ENCODE measurements at places on chromosomes 6 and 20.

DNA sequence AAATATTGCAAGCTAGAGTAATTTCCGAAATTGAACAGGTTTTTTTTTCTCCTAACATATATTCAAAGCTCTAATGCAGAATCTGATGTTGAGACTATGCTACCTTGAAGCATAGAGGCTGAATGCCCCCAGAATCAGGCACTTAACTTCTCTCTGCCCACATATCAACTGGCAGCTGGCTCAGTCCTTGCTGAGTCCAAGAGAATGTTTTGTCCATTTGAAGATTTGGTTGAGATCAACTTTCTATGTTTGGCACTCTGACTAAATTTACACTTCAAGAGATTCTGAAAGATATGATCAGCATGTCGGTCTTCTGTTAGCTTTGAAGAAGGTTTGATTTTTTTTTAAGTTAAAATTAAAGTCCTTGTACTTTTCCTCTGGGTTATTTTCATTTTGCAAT, 1298.1 kb downstream of the EPHA7 start:
- DNase-seq, result no peak

GRCh38 chr6:168097221-168097620, 18.2 kb upstream of the FRMD1 start:
- DNase-seq, result no peak

- DNase-seq, result no peak
These were observed 300.1 kb upstream of the SASH1 start for GRCh38 chr6:148042536-148042935.

DNA sequence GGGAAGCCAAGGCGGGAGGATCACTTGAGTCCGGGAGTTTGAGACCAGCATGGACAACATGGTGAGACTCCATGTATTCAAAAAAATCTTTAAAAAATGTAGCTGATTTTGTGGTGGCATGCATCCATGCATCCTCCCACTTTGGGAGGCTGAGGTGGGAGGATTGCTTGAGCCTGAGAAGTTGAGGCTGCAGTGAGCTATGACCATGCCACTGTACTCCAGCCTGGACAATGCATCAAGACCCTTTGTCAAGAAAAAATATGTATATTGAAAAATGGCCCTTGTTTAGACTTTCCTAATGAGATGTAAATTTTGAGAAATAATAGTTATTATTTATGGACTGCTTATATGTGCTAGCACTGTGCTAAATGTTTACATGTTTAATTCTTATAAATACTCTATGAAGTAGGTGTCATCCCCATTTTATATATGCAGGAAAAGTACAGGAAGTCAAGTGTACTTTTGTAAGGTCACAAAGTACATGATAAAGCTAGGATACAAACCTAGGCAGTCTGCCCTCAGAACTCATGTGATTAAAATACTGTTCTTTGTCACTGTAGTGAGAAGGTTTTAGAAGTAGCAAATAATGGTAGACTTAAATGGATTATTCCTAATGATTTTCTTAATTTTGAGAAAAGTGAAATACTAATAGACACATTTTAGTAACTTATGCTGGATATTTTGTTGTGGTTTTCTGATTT, 58.8 kb downstream of the ITCH start:
- no peak for DNase-seq

DNA sequence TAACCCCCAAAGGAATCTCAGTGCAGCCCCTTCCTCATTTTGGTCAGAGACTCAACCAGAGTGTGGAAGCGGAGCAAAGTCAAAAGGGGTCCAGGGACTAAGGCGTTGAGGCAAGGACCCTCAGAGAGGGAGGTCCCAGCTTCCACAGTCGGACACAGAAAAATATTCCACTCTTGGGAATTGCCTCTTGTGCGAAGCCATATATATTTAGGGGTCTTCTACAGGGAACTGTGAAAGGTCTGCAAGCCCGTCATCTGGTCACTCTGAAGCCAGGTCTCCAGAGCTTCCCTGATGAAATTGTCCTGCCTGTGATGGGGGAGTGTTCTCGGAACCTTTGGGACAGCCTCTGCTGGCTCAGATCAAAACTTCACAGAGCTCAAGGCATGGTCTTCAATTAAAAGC, 160.8 kb downstream of the TBXT start:
- DNase-seq, result no peak

GRCh38 chr20:53187392-53188068, 215.4 kb downstream of the TSHZ2 start:
- DNase-seq, result no peak

DNA sequence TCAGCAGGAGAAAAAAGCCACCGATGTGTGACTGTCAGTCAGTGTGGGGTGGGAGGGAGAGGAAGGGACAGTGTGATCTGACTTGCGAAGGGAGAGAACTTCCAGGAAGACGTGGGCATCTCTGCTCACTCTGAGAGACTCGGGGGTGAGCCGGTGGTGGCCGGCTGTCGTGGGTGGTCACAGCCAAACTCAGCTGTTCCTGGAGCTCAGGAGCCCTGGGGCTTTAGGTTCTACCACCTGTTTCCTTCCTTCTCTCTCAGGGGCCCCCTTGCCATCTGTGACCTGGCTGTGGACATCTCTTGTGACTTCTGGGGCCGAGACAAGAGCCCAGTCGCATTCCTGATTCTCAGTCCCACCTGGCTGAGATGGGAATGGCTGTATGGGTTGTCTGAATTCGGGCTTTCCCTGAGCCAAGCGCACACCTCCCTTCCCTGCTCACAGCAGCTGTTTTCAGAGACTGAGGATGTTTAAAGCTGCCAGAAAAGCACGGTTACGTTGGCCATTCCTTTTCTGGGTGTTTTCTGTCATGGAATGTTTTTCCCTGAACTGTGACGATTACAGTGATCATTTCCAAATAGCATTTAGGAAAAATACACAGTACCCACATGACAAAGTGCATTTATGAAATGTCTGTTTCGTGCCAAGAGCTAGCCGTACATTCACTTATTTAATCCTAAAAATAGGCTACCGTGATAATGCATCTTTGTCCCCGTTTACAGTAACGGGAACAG, 36.5 kb downstream of the SYNJ2 start:
- DNase-seq, result no peak

DNA sequence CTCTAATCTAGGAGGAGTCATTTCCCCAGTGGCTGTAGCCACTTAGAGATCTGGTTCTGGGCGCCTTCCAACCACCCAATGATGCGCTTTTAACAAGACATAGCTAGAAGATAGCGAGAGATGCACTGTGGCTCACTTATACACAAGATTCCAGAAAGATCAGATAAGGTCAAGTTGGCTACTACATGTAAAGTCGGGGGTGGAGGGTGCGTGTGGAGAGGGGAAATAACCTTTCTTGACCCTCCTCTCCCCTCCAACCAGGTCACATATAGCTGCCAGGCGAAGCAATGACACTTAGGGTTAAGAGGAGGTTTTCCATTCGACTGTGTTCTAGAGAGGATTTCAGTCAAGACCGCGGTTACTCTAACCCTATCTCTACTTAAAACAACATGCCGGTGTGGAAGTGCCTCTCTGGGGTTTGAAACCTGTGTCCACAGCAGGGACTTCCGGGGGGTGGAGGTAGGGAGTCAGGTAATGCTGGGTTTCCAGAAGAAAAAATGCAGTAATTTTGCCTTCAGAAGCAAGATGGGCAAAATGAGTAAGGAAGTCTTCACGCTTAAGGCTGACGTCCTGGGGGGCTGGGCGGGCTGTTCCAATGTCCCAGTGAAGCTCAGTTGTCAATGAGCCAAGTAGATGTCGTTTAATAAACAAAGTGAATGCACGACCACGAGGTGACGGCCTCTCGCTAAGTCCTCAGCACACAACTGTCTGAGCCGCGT, 1.8 kb upstream of the SIM1 start:
- no peak for DNase-seq

- no peak for DNase-seq
These were observed 27.4 kb downstream of the COL11A2 start for GRCh38 chr6:33164665-33165373.

DNA sequence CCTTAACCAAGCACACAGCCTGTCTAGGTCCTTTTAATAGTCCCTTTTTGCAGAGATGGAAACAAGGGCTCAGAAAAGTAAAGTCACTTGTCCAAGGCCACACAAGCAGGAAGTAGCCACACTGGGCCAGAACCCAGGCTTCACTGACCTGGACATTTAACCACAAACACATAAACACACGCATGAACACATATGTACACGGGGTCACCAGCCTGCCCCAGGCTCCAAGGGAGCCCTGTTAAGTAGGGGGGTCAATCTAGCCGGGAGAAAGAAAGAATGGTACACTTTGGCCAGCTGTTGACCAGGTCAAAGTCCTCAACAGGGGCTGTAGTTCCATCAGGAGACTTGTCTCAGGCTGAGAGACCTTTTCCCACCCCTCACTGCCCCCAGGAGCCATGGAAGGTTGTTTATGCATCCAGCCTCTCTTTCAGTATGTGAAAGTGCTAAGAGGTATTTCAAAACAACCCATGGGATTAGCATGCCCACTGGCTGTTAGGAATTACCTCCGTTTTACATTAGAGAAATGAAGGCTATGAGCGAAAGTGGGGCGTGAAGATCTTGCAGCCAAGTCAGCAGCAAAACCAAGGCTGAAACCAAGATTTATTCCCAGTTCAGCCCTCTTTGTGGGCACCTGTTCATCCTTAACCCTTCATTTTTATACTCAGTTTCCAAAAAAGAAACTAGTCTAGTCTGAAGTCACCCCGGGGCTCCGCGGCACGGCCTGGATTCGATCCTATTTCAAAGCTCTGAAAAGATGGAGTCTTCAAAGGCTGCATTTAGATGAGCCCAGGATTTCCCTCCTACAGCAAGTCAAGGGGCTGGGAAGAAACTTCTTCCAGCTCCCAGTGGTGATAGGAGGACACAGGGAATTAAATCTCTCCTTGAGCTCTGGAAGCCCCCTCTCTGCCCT, 9.8 kb downstream of the SDC4 start:
- DNase-seq, result no peak

All from CD4-positive, CD25-positive, alpha-beta regulatory T cell (primary cell).